ENCODE measurements at places on chromosomes 4 and X. TPM values are rescaled to one million over a fixed set of nuclear protein-coding genes. Genes with fewer than 3 reads are reported as not detected.

Gene PCDH18
- total RNA-seq, result 52.1 TPM

Gene TMEM47
- total RNA-seq, result 47.9 TPM

Gene BBS7
- total RNA-seq, result 14.7 TPM

Gene KLF3
- 48.5 TPM for total RNA-seq

Gene NOX1
- total RNA-seq, result not detected

Gene SORCS2
- 0.66 TPM for total RNA-seq

Gene GPC3
- total RNA-seq, result 89.1 TPM

Gene TMSB15B
- 5.6 TPM for total RNA-seq

Gene FGF2
- total RNA-seq, result 53.6 TPM

Gene GRK4
- 6.9 TPM for total RNA-seq

Gene ARX
- total RNA-seq, result not detected

Gene GIMD1
- not detected for total RNA-seq
